ENCODE measurements at places on chromosomes 13 and 19. TPM values are rescaled to one million over a fixed set of nuclear protein-coding genes. Genes with fewer than 3 reads are reported as not detected.
A peak's percentile ranks its signal among the peaks of the same experiment; 100 is the strongest.

Gene FOXA3
- 3.3 TPM for total RNA-seq

Gene SLITRK6
- 13.0 TPM for total RNA-seq

Gene ADPRHL1
- total RNA-seq, result 2.5 TPM

Gene FPR2
- total RNA-seq, result not detected

Gene CADM4
- total RNA-seq, result 28.2 TPM

Gene HSH2D
- 0.68 TPM for total RNA-seq

Gene TMTC4
- total RNA-seq, result 45.2 TPM

Gene CAPN12
- total RNA-seq, result 3.0 TPM

Gene CATSPERD
- 0.41 TPM for total RNA-seq

DNA sequence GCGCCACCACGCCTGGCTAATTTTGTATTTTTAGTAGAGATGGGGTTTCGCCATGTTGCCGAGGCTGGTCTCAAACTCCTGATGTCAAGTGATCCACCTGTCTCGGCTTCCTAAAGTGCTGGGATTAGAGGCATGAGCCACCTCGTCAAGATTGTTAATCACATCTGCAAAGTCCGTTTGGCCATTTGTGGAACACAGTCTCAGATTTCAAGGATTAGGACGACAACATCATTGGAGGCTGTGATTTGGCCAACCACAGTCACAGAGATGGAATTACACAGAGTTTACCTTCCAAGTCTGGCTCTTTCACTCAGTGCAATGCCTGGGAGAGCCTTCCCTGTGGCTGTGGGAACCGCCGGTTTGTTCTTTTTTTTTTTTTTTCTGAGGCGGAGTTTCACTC is 17.8 kb downstream of the SULT2B1 start:
- DNase-seq, result no peak

- DNase-seq, result no peak
Observed at GRCh38 chr13:113616991-113617749, 32.6 kb downstream of the TFDP1 start.

- no peak for DNase-seq
Observed at GRCh38 chr19:10120538-10121189, 965 bp upstream of the EIF3G start.

DNA sequence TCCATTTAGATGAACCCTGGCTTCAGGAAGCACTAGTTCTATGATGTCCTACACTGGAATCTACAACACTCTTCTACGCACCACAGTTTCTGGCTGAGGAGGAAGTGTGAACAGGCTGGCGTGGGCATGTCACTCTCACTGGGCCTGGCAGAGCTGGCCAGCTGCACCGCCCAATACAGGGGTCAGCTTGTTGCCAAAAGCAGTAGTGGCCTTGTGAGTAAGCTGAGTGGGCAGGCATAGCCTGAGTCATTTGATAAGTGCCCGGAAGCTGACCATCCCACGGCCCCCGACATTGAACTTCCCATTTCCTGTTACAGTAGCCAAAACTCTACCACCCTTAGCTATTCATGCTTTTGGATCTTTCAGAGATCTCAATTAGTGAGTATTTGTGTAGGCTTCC is 240.9 kb upstream of the SERP2 start:
- DNase-seq, result no peak

DNA sequence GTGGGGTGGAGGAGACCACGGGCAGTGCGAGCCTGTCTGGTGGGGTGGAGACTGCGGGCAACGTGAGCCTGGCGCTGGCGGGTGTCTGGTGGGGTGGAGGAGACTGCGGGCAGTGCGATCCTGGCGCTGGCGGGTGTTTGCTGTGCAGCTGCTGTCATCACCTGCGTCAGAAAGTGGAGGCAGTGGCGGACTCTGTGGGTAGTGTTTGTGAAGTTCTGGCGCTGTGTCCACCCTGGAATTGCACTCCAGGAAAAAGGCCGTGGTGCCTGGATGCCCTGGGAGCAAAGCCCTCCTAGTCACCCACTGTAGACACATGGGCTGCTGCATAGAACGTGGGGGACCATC is 6.2 kb downstream of the TEX29 start:
- peak; percentile 61 for DNase-seq

- no peak for DNase-seq
Observed at GRCh38 chr13:23949200-23949599, 51.9 kb upstream of the C1QTNF9B start.

DNA sequence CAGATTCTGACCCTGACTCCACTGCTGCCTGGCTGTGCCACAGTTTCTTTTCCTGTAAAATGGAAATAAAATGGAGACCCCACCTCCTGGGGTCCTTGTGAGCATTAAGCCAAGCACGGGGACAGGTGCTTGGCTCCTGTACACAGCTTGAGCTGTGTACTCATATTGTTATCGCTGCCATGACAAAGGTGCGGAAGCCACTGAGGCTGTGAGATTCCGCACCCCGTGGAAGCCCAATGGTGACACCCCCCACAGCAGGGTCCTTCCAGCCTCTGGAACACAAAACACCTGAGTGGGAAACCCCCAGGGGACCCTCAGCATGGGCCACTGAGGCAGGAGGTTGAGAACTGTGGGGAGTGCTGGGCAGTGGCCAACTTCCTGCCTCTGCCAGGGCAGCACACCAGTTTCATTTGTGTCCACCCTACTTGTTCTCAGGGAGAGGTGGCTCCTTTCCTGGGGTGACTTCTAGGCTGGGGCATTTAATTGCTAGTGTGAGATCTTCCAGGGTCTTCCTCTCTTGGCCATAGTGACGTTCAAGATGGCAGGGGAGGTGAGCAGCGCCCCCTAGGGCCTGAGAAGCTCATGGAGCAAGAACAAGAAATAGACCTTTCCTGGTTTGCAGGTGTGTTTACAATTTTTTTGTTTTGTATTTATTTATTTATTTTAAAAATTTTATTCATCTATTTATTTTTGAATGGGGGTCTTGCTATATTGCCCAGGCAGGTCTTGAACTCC is 5.4 kb upstream of the JSRP1 start:
- DNase-seq, result no peak

GRCh38 chr19:43300876-43301765 is 31.8 kb upstream of the PSG9 start:
- no peak for DNase-seq

GRCh38 chr13:52809310-52809769 is 39.1 kb downstream of the PCDH8 start:
- DNase-seq, result peak; percentile 76

DNA sequence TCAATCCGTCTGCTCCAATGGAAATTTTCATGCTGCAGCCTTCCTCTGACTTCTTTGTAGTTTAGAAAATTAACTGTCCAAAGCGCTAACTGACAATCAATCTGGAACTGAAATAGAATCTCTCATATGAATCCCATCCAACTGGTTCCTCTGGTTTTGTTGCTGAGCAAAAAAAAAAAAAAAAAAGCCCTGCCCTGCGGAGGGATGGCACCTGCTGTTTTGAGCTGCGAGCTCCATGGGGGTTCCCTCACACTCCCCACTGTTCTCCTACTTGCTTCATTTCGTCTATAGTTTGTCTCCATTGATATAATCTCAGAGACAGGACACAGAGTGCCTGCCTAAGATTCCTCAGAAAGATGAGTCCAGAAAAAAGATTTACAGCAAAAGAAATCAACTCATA is 33.4 kb downstream of the FAAP24 start:
- DNase-seq, result no peak

DNA sequence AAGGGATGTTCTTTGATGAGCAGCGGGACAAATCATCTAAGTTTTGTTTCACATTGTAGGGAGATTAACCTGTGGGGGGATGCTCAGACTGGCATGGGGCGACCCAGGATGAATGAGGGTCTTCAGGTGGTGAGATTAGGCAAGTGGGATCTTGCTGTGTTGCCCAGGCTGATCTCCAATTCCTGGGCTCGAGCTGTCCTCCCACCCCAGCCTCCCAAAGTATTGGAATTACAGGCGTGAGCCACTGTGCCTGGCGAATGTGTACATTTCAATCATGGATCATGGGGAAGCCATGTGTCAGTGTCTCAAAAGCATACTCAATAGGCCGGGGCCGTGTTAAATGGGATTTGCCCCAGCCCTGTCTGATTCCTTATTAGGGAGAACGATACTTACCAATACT is 8.1 kb downstream of the SLC25A42 start:
- no peak for DNase-seq

DNA sequence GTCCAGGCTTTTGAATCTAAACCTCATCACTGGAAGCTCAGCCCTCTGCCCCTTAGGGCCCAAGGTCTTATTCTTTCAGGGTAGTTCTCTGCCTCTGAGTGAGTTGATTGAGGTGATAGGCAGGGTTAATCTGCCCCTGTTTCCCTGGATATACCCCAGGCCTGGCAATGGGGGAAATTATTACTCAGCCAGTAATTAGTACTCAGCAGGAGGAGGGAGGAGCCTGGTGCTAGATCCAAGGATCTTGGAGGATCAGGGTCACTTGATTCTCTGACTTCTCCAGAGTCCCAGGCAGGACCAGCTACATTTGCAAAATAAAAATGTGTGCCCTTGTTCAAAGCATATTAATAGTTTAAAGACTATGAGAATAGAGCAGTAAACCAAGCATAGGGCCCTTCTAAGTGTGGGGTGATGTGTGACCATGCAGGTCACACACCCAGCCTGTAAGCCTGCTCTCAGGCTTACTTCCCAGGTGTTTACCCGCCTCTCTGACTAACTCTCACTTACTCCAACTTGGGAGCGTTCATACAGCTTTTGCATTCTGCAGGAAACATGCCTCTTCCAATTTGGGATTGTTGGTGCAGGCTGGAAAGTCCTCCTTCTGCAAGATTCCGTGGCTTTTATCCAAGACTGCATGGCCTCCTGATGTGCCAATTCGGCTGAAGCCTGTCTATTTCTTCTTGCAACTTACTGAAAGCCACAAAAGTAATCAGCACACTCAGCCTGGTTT is 7.9 kb upstream of the STK24 start:
- DNase-seq, result no peak

GRCh38 chr19:10981252-10981895 is 20.5 kb downstream of the SMARCA4 start:
- no peak for DNase-seq

DNA sequence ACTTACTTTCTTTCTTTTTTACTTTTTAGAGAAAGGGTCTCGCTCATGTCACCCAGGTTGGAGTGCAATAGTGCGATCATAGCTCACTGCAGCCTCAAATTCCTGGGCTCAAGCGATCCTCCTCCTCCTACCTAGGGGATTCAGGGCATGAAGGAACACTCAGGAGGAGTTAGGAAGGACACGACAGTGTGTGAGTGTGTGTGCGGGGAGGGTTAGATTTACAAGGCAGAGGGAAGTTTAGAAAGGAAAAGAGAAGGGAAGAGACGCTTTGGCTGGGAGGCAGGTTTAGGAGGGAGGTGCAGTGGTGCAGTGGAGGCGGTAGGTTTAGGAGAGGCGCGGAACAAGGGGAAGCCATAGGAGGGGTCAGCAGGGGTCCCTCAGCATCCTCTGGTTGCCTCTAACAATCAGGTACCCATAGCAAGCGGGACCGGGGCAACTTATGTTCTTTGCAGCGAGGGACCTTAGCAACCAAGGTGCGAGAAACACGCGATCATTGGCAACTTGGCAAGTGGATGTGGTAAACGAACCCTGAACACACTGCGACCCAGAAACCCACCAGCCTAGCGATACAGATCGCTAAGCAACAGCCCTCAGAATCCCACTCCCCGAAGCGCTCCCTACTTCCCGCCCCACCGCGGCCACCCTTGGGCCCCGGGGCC is 501 bp downstream of the SIRT2 start:
- DNase-seq, result no peak

- DNase-seq, result no peak
Observed at GRCh38 chr19:37999309-38000213, 92.6 kb downstream of the SIPA1L3 start.

GRCh38 chr13:77184455-77184854 is 142.4 kb downstream of the MYCBP2 start:
- DNase-seq, result no peak

GRCh38 chr13:21825801-21826200 is 154.9 kb downstream of the FGF9 start:
- no peak for DNase-seq

- no peak for DNase-seq
Observed at GRCh38 chr13:19618977-19619376, 14.5 kb upstream of the MPHOSPH8 start.

GRCh38 chr19:50331221-50331993 is 2.2 kb upstream of the KCNC3 start:
- DNase-seq, result no peak

DNA sequence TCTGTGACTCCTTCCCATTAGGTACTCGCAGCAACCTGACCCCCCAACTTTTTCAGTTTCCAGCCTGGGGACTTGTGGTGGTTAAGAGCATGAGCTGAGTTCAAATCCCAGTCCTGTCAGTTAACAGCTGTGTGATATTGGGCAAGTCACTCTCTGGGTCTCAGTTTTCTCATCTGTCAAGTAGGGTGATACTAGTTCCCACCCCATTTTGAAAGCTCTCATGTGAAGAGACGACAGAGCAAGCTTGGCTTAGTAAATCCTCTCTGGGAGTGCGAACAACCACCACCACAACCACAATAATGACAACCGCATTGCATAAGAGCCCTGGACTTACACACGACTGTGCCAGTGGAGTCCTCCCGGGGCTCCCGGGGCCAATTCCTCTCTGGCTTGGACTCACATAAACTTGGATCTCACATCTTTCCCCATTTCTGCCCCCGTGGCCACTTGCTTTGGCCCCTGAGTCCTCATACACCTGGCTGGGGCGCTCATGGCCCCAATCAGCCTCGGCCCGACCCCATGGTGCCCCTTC is 454 bp downstream of the BLVRB start:
- DNase-seq, result no peak
